Activated CD4-positive, alpha-beta T cell treated with anti-CD3 and anti-CD28 coated beads, Interleukin-2, amount 50 U/mL, for 16 hours (primary cell): ENCODE measurements at places on chromosomes 1 and 21.
A peak's percentile ranks its signal among the peaks of the same experiment; 100 is the strongest.

GRCh38 chr1:27773826-27774445 lies 917 bp downstream of the STX12 start:
- peak; percentile 46 for DNase-seq

- DNase-seq: no peak
Measured at GRCh38 chr21:39616211-39616772, 3.6 kb downstream of the B3GALT5 start.

DNA sequence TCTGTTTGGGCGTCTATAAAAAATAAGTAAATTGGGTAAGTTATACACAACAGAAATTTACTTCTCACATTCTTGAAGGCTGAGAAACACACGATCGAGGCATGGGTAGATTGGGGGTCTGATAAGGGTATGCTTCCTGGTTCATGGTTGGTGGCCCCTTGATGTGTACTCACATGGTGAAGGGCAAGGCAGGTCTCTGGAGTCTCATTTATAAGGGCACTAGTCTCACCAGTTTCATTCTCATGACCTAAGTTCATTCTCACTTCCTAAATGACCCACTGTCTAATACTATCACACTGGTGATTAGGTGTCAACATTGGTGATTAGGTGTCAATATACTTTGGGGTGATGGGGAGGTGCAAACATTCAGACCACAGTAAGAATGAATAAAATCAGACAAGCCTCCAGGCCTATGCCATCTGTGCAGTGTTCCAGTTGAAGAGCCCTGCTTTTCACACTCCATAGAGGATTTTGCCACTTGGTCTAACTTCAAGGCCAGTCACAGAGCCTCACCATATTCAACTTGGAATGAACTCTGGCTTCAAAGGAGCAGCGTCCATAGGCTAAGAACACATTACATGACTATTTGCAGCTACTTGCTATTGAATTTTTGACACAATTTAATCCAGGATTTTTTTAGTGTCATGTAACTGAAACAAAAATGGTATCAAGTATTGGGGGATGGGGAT lies 2.5 kb upstream of the GBP4 start:
- no peak for DNase-seq

DNA sequence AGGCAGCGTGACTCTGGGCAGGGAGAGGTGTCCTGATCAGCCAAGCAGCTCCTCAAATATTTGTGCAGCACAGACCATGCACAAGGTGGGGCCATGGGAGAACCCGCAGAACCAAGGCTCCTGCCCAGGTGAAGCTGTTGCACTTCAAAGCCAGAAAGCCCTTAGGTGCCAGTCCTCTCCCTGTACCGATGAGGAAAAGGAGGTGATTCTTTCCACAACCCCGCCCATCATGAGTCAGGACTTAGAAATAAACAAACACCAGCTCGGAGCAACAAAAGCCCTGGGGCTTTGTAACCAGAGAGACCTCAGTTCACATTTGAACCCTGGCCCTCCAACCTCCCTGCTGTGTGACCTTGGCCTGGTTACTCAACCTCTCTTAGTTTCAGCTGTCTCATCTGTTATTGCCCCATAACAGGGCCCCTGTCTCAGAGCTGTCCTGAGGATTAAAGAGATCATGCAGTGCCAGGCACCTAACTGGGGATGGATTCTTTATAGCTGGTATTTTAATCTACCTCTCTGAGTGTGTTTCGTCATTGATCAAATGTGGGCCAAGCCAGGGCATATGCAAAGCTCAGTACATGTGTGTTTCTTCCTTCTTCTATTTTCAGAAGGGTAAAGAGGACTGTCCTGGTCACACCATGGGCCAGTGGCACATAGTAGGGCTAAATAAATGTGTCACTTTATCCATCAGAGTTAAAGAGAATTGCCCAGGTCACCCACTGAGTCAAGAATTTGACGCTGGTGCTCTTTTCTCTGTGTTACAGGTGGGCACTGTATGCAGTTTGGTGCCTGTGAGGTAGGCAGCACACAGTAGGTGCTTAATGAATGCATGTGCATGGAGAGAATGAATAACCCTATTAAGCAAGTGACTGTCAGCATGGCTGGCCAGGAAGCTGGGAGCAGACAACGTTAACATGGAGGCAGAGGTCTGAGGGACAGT lies 1.4 kb downstream of the LDLRAD1 start:
- no peak for DNase-seq

DNA sequence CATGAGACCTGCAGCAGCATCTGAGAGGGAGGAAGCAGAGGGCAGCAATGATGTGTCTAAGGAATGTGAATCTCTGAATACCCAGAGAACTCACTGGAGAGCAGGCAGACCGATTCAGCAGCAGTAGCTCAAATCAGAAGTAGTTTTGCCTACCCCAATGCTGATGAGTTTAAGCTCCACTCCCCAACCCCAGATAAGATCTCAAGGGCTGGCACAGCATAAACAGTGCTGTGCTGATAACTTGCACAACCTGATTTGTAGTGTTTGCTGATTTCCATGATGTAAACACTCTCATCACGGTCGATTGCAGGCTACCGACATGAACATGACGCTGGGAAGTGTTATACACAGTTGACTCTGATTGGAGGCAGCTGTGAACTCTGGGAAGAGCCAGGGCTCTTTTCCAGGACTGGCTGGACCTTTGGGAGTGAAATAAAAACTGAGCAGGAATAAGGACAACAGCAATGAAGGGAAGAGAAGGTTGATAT lies 11.2 kb upstream of the HMGCS2 start:
- no peak for DNase-seq

DNA sequence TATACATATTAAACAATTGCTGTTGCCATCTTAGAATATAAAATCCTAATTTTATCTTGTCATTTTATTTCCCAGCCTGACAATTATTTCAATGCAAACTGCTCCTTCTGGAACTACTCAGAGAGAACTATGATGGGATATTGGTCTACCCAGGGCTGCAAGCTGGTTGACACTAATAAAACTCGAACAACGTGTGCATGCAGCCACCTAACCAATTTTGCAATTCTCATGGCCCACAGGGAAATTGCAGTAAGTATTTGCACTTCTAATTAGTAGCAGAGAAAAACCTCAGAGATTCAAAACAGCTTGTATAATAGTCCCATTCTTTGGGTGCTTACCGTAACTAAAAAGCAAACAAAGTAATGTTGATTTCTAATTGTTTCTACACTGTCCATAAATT lies 167.2 kb downstream of the ADGRL2 start:
- no peak for DNase-seq

DNA sequence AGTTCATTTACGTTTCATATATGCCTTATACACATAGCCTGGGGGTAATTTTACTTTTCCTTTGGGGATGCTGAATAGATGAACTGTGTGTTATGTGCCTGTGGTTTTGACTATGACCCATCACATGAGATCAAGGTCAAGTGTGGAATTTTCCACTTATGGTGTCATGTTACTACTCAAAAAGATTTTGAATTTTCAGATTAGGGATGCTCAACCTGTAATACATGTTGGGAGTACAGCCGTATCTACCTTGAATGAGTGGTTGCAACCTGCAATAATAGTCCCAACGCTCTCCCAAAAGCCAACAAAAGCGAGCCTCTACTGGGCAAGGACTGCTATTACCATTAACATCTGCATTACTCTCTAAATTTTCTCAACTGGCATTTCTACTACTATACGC lies 68.5 kb upstream of the SDC3 start:
- peak; percentile 6 for DNase-seq

- no peak for DNase-seq
Measured at GRCh38 chr1:221801251-221801661, 59.4 kb upstream of the DUSP10 start.

DNA sequence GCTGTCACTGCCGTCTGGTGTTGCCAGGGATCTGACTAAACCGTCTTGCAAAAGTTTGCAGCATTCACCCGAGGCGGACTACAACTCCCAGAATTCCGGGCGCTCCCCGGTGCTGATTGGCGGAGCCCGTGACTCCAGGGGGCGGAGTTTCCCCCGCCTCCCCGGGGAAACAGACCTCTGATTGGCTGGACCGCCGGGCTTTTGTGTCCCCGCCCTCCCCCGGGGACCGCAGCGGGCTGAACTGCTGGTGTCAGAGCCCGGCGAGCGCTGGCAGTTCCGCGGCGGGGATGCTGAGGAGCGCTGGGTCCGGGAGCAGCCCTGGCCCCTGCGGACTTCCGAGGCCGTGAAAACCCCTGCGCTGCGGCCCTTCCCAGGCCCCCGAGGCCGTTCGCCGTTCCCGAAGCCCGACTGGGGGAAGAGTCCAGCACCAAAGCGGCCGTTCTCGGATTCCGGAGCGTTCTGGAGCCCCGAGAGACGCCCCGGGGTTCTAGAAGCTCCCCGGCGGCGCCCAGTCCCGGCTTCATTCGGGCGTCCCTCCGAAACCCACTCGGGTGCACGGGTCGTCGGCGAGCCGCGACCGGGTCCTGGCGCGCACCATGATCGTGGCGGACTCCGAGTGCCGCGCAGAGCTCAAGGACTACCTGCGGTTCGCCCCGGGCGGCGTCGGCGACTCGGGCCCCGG lies at the start of gene SESN2:
SESN2 (plus strand) TSS at position 267 of the 682 bp plus-strand sequence; CDS start at position 597, 330 bp downstream.
- peak; percentile 100 for DNase-seq

- no peak for DNase-seq
Measured at GRCh38 chr1:81999364-81999763, 198.6 kb downstream of the ADGRL2 start.
